ENCODE measurements at places on chromosomes 4 and X.

- no peak for DNase-seq
Measured at GRCh38 chr4:1112174-1112820, 1.1 kb downstream of the RNF212 start.

- DNase-seq: no peak
Measured at GRCh38 chr4:85823295-85823694, 348.3 kb downstream of the ARHGAP24 start.

- DNase-seq: no peak
Measured at GRCh38 chrX:14963447-14964236, 90.4 kb downstream of the MOSPD2 start.

GRCh38 chr4:24763631-24764297 is 31.6 kb upstream of the SOD3 start:
- DNase-seq: no peak

DNA sequence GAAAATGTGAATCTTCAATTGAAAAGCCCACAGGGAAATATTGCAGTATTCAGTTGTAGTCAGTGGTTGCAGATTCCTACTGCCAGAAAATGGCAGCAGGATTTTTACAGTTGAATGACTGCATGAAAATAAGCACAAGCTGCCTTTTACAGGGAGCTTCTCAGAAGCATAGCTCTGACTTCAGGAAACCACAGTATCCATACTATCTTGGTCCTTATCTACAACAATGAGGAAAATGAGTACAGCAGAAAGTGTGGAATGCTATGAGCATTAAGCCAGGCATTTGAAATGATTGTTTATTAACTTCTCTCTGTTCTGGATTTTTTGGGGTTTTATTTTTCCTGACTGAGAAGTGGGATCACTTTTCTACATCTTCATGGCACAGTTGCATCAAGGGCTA is 34.6 kb upstream of the PRRG1 start:
- no peak for DNase-seq

DNA sequence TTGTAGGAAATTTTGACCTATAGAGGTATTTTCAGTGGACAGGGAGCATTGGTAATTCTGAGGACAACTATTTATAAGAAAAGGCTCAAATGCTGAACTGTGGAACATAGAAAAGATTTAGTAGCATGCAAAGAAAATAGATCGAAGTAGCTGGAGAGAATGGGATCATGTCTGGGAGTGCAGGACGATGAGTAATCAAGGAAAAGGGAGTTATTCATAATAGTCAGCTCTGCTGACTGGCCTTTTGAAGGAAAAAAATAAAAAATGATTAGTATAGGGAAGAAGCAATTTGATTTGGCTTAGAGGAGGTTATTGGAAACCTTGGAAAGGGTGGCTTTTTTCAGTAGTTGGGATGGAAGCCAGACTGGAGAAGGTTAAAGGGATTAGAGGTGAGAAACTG is 22.9 kb upstream of the ANK2 start:
- no peak for DNase-seq

All from suppressor macrophage (primary cell).